NCI-H510A treated with DMSO at 0.1 percent for 48 hours (cell line): ENCODE measurements at places on chromosomes 4 and X.

- no peak for DNase-seq
These were observed 183.5 kb upstream of the FSTL5 start for GRCh38 chr4:162347156-162347841.

DNA sequence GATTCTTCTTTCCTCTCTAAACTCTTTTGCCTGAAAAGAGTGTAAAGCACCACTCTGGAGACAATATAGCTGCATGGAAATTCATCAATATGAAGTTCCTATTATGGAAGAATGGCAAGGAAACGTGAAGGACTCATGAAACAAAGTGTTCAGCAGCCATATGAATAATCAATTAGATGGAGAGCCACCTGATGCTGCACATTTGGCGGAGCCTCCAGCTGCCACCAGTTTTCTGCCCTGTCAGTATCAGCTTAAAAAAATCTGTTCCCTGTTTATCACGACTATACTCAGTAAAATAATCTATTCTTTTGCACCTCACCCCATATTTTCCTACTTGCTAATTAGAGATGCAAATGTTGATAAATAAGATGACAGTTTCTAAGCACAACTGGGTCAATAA is 276.0 kb downstream of the UNC5C start:
- no peak for DNase-seq

DNA sequence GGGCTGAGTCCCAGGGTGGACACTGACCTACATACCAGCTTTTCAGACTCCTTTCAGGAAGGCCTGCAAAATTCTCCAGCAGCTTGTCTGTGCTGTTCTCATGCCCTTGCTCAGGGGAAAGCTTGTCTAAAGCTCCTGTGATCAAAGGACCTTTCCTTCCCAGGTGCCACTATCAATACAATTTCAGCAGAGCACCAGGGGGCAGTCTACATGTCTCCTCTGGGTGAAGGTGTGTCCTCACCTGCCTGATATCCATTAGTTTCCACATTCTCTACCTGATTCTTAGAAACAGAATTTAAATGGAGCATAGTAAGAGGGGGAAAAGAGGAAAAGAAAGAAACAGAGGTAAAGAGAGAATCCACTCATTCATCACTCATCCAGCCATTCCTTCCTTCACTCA is 114.2 kb downstream of the PPARGC1A start:
- no peak for DNase-seq

DNA sequence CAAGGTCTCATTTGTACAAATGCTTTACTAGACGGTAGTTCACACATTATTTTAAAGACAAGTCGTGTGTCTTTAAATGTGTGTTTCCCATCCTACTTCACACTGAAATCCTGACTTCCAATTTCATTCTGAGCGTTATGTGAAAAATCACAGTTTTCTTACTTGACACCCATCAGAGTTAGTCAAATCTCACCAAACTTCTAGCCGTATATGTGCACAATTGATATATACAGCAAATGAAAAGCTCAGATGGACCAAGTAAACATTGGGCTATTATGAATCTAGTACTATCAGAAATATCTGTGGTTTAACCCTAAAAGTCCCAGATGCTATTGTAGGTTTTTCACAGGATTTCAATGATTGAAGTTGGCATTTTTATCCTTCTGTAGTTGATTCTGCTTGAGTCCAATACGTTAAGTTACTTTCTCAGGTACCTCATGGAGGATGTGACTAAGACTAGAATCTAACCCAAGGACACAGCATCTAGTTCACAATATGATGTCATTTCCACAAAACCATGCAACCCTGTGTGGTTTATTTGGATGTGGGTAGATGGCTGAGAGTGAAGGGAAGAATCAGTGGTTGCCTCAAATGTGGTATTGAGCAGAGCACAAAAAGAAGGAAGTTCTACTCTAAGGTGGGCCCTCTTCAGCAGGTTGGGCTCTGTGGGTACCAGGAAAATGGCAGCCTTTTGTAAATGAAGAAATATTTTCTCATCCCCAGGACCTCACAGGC is 22.1 kb upstream of the TRIM60 start:
- no peak for DNase-seq

GRCh38 chrX:20500949-20501348 is 234.2 kb upstream of the RPS6KA3 start:
- DNase-seq, result no peak
